ENCODE measurements at places on chromosomes 4 and X.

GRCh38 chr4:174110180-174110579 lies 173.3 kb downstream of the FBXO8 start:
- DNase-seq = no peak

GRCh38 chrX:6954836-6955235 lies 192.7 kb upstream of the STS start:
- DNase-seq = no peak

DNA sequence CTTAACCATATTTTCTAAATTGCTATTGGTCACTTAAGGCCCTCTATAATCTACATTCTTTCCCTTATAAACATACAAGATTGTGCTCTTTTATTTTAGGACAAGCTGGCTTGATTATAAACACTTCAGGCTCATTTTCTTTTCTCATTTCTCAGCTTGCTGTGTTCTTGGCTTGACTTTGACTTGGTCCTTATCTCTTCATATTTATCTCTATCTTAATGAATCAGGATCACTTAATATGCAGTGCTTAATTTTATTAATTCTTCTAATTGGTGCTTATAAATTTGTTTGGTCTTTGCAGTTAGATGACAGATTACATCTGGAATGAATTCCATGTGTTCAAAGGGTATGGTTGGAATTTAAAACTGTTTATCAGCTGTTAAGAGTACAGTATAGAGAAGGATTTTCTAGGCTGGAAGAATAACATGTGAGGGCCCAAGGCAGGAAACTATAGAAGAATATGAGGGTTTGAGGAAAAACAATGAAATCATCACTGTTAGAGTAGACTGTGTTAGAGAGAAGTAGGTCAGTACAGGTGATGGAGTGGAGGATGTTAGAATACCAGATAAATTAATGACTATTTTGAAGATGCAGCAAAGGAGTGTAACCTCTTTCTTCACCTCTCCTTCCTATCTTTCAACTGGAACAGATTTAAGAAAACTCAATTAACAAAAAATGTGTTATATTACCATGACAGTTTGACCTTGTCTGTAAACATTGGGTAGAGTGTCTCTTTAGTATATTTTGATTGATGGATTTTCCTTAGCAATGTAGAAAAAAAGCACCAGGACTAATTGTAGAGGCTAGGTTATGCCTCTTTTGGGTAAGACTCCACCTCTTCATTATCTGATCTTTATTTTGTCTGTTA lies 169.6 kb downstream of the RAPGEF2 start:
- DNase-seq = no peak

DNA sequence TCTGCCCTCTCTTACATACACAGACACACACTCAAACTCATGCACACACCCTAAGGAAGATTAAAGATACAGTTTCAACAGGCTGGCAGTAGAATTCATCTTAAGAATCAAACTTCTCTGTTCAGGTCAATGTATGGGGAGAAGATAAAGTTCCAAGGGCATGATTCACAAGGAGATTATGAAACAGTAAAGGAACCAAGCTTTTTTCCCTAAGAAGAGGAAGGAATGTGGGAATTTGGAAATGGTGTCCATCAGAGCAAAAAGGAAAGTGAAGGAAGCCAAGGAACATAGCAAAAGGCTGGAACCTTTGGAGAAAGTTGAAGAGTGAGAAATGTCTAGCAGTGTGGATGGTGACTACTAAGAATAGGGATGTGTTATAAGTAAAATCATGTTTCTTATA lies 191.0 kb upstream of the NPY2R start:
- DNase-seq = no peak

- no peak for DNase-seq
Observed at GRCh38 chrX:46279925-46280313, 265.3 kb downstream of the ZNF674 start.

- DNase-seq = no peak
Observed at GRCh38 chrX:63506320-63506719, 155.2 kb upstream of the SPIN4 start.

- no peak for DNase-seq
Observed at GRCh38 chr4:140180577-140180976, 26.6 kb upstream of the MAML3 start.

- DNase-seq = no peak
Observed at GRCh38 chr4:2685541-2685940, 70.6 kb downstream of the TNIP2 start.
